ENCODE measurements at places on chromosomes 12 and 14.

DNA sequence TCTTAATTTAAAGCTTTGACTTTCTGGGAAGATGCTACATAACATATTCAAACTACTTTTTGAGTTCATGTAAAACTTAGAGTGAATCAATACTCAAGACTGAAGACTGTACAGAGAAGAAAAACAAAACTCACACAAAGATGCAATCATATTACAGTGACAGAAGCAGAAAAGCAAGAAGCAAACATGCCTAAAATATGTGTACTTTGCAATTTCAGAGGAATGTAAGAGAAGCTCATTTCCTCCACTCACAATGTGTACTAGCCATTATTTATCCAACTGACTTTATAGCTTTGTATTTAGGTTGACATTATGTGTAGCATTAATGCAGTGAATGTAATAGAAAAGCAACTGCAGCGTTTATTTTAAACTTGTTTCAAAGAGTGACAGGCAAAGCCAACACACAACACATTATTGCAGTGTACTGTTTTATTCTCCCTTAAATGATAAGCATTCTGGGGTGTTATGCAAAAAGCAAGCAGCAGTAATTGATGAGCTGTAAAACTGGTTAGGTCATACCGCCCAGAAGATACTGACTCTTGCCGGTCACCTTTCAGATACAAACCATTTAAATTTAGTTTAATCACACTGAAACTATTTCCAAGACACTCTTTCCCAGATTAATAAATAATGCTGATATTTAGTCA, 88.2 kb upstream of the PAWR start:
- DNase-seq = no peak

DNA sequence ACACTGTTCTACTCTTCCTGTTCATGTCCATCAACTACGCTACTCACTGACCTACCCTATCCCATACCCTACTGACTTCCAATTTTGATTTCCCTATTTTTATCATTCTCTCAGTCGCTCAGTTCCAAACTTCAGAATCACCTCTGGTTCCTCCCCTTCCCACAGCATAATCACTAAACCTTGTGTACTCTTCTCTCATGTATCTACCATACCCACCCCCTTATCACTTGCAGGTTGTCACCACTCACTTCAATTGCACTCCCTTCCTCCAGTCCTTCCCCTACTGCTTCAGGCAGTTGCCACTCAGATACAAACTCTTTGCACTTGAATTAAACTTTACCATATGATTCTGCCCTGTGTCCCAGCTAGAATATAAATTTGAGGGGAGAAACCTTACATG, 6.3 kb downstream of the RACGAP1 start:
- DNase-seq = no peak

GRCh38 chr14:105389976-105390848, 8.1 kb upstream of the TEX22 start:
- no peak for DNase-seq

- DNase-seq = no peak
These were observed 34.9 kb downstream of the OR4N2 start for GRCh38 chr14:19838433-19838832.

- DNase-seq = no peak
These were observed 867.4 kb downstream of the TMEM121 start for GRCh38 chr14:106393742-106394141.

GRCh38 chr12:116336542-116337065, 59.1 kb upstream of the MED13L start:
- no peak for DNase-seq

DNA sequence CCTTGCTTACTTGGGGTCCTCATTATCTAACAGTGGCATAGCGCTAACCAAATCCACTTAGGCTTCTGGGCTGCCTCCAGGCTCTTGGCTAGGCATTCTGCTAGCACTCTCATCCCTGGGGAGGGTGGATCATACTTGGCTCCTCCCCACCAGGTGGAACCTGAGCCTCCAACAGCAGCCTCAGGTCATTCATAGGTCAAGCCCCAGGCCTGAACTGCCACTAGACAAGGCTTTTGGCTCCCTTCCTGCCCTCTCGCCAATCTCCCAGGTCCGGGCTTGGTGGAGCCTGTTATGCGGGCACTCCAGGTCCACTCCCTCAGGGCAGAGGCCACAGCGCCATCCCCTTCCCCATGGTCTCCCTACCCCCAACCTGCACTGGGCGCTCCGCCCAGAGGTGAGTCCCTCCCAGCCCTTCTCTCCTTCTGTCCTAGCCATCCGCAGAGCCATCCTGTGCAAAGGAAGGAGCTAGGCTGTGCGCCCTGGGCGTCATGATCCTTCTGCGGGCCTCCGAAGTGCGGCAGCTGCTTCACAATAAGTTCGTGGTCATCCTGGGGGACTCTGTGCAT, 154.9 kb upstream of the AMIGO2 start:
- DNase-seq = no peak

DNA sequence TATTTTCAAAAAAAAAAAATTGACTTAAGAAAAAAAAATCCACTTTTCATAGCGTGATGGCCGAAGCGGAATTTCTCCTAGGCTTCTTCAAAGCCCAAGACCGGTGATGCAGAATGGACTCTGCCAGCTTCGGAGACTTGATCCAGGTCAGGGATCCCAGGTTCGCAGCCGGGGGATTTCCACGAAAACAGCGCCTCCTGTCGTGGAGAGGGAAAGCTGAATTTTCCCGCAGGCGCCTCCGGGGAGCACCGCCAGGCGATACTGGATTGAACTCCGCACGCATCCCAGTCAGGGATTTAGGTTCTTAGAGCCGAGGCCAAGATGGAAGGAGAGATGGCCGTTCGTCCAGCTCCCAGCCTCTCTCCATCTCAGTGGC, 2.1 kb downstream of the TTC6 start:
- no peak for DNase-seq

DNA sequence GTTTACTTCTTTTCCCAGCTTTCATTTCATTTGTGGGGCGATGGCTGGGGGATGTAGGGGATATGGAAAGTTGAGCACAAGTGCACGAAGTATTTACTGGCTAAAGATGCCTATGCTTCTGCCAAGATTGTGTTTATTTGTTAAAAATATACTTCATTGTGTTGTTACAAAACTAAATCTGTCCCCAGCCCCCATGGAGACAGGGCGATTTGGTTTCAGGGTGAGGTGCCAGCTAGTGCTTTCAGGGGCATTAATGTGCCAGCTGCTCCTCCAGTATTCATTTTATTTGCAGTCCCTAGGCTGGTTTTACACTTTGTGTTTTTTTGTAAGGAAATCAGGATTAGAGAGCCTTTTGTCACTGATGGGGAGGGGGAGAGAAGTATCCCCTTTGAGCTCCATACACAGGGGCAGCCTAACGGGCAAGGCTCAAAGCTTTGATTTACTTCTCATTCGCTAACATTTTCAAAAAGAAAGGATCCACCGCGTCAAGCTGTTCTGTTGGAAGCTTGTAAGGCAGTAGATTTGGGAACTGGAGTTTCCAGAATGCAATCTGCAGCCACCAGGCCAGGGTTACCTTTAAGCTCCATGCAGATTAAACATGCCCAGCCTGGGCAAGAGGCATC, 198.7 kb upstream of the PLEKHG7 start:
- no peak for DNase-seq

DNA sequence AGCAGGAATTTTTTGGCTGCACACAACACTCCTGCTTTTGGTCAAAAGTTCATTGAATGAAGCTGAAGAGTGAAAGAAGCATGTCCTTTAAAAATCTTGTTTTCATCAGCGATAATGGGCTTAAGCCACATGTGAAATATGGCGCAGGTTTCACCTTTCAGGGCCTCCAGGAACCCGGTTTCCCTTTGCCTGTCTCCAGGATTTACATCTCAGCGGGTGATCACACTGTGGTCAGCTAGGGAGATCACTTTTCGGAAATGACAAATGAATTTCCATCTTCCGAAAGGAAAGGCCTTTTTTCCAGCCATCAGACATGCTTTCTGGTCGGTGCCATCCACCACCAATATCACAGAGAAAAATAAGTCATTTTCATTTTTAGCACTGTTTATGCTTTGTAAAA, 727.1 kb upstream of the TBX3 start:
- DNase-seq = no peak

DNA sequence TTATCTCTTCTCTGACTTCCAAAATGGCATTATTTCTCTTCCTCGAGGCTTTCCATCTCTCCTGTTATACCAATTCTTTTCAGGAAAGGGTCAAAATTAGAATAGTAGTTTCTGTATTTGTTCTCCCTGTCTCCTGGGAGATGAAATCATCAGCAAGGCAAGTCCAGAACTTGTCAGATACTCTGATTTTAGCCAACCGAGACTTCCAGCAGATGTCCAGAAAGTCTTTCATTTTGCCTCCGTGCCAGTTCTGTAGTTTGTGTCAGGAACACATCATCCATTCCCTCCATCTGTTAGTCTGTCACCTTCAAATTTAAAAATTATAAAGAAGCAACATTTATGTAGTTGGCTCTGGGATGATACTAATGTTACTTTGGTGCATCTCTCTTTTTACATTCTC, 275.7 kb downstream of the CCDC59 start:
- no peak for DNase-seq

- DNase-seq = no peak
These were observed 233.5 kb downstream of the EFCAB11 start for GRCh38 chr14:89720741-89721729.

GRCh38 chr12:52263761-52264434, 10.5 kb upstream of the KRT86 start:
- DNase-seq = no peak

DNA sequence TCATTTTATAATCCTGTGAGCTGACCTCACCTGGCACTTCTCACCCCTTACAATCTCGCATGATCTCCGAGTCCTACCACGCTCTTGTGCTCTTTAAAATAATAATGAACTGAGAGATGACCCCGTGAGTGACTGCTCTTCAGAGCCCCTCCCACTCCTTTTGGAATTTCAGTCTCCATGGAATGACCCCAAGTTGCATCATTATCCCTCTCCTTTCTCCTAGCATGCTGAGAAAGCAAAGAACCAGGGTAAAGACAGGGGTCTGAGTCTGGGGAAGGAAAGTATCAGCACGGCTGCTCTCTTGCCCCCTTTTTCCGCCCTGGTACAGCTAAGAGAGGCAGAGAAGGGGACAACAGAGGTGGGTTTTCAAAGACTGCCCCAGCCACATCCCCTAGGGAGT, 178.3 kb upstream of the PLEKHA5 start:
- DNase-seq = no peak

DNA sequence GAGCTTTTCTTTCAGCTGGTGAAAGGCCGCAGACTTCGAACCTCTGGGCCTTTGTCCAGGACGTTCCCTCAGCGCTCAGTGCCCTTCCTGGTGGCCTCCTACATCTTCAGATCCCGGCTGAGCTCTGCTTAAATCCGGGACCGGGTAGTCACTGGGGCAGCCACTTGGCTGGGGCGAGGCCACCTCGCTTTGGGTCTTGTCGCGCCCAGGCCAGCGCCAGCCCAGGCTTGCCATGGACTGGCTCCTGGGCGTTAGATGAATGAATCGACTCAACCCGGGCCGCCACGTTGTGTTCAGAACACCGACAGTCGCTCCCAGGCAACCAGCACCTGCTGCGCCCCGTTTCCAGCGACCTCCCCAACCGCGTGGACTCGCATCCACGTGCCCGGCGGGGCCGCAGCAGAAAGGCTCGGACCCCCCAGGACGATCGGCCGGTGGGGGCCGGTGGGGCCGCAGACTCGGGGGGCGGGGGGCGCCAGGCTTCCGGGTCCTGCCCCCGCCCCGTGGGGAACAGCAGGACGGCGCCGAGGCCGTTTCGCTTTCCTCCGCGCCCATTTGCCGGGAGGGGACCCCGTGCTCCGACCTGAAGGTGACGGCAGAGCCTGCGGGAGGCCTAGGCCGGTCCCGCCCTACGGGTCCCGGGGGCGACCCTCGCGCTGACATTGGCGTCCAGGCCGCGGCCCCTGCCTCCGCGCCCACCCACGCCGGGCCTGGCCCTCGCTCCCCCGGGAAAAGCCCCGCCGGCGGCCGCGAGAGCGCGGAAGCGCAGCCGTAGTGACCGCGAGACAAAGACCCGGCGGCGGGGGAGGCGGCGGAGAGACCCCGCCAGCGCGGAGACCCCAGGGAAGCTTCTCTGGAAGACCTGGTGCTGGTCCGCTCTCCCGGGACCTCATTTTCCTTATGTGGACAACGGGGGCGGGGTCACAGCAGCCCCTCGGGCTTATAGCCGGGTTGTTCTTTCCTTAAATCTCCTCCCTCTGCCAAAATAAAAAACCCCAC, 37.3 kb upstream of the RCOR1 start:
- no peak for DNase-seq

- no peak for DNase-seq
These were observed 16.0 kb upstream of the RNASE10 start for GRCh38 chr14:20489093-20489994.

DNA sequence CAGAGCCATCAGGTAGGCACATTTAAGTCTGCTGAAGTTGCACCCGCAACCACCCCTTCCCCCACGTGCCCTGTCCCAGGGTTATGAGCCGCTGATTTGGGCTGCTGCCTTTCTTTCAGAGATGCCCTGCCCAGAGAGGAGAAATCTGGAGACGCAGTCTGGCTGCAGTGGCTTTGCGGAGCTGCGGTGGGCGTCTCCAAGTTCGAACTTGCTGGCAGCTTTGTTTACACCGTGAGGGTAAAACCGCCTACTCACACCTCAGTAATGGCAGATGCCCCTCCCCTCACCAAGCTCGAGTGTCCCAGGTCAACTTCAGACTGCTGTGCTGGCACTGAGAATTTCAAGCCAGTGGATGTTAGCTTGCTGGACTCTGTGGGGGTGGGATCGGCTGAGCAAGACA, 14.7 kb downstream of the PTCSC3 start:
- no peak for DNase-seq

DNA sequence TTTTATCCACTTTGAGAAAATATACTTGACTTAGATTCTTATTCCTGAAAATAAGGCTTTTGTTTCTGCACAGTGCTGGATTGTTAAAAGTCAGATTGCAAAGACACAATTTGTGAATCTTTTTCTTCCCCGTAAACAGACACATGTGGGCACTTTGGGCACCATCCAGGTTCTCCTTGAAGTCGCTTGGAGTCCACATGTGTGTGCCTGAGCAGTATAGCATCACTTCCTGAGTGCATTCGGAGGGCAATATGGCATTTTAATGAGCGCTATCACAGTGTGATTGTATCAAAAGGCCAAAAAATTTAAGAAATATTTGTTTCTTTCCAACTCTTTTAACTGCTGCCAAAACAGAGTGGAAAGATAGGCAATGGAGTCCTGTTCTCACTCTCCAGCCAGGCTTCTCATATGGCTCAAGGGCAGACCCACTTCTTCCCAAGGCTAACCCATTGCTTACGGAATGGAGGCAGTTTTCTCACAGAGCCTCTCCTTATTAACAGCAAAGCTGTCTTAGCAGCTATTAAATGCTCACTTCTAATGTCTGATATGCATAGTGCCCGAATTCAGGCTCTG, 397.1 kb downstream of the EGLN3 start:
- DNase-seq = no peak

- no peak for DNase-seq
These were observed 3.3 kb downstream of the ARHGAP9 start for GRCh38 chr12:57476162-57476992.

DNA sequence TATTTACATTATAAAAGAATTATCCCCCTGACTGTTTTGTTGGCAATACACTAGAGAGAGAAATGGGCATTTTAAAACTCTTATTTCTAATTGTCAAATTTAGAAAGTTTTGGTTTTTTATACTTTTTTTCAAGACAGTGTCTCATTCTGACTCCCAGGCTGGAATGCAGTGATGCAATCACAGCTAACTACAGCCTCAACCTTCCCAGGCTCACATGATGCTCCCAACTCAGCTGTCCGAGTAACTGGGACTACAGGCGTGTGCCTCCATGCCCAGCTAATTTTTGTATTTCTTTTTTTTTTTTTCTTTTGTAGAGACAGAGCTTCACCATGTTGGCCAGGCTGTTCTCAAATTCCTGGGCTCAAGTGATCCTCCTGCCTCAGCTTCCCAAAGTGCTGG, 8.3 kb upstream of the OR11H6 start:
- DNase-seq = no peak

- no peak for DNase-seq
These were observed 1.1 kb upstream of the PRKAG1 start for GRCh38 chr12:49019443-49020324.

Data from HCT116 (cell line).